Stimulated activated CD8-positive, alpha-beta memory T cell treated with anti-CD3 and anti-CD28 coated beads, Interleukin-4, amount 100 ng/mL, for 4 hours (primary cell): ENCODE measurements at places on chromosomes 6 and 20.

- no peak for DNase-seq
These were observed 56.6 kb downstream of the PHF20 start for GRCh38 chr20:35828434-35828833.

DNA sequence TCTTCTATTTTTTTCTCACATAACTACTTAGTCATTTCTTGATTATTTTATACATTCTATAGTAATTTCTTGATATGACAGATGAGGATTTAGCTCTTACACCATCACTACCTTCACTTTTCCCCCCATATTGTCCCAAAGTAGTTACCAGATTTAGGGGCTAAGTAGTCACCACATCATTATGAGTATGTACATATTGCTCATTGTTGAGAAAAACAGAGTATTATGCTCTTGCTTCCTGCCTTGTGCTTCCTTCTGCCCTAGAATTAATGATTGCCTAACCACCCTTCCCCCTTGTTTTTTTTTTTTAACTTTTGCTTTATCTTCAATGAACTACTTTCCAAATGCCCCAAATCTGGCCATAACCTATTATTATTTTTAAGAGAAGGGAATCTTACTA lies 6.8 kb upstream of the HLA-B start:
- no peak for DNase-seq

DNA sequence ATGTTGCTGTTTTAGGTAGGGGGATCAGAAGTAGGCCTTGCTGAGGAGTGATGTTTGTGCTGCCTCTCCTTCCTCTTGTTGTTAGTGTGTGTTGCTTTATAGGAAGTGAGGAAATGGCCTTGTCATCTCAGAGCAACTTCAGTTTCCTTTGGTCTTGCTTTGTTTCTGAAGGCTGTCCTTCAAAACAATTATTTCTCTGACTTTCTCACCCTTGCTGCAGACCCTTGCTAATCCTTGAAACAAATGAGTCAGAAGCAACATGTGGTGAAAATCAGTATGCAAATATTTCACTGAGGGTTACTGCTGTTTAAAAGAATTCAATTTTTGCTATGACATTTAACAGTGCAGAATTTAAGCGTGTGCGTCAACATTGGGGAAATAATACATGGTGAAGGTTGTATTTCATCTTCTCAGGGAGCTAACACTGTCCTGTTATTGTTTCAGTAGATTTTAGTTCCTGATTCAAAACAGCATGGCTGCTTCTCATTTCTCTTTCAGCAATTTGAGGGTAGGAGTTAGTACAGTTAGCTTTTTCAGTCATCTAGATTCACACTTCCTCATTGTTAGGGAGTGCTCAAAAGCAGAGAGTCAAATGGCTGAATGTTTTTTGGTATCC lies 13.8 kb downstream of the RNF144B start:
- DNase-seq, result no peak

DNA sequence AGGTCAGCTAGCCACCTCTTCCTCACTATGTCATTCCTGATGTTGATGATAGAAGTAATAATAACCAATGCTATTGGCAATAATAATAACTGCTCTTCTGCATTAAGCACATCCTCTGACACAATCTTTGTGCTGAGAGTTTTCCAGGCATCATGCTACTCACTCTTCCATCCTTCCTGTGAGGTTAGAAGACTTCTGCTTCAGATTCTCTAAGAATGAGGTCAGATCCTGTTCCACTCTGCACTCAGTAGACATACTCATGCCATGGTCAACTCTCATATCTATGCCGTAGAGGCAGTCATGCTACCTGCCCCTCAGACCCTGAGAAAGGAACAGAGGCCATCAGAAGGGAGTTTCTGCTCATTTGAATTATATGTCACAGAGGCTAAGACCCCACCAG lies 98.1 kb upstream of the TOP1 start:
- DNase-seq, result no peak

- no peak for DNase-seq
These were observed 89.4 kb downstream of the PLG start for GRCh38 chr6:160791459-160791858.

DNA sequence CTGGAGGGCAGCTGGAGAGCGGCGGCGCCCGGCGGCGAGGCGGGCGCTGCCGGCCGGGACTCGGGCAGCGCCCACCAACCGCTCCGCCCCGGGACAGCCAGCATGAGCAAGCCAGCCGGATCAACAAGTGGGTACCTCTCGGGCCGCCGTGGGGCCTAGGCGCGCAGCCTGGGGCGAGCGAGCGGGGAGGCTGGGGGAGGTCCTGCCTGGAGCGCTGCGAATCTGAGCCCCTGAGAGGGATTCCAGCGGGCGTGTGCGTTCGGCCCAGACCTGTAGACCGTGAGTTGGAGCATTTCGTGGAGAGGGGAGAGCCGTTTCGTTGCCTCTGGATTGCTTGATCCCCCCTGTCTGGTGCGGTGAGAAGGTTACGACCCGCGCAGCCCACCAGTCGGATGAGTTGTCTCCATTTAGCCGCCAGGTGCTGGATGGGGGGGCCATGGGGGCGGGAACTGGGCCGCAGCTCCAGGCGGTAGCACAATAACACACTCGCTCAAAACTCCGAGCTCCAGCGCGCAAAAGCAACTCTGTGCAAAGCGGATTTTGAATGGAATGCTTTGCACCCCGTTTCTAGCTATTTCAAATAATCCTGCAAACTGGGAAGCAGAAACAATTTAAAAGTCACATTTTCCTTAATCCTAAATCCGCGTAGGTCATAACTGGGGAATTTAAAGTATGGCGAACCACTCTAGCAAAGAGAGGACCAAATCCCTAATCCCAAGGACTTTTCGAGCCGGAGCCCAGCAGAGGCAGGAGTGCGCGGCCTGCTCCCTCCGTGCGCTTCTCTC lies 1.0 kb downstream of the NR2E1 start:
- DNase-seq, result no peak

DNA sequence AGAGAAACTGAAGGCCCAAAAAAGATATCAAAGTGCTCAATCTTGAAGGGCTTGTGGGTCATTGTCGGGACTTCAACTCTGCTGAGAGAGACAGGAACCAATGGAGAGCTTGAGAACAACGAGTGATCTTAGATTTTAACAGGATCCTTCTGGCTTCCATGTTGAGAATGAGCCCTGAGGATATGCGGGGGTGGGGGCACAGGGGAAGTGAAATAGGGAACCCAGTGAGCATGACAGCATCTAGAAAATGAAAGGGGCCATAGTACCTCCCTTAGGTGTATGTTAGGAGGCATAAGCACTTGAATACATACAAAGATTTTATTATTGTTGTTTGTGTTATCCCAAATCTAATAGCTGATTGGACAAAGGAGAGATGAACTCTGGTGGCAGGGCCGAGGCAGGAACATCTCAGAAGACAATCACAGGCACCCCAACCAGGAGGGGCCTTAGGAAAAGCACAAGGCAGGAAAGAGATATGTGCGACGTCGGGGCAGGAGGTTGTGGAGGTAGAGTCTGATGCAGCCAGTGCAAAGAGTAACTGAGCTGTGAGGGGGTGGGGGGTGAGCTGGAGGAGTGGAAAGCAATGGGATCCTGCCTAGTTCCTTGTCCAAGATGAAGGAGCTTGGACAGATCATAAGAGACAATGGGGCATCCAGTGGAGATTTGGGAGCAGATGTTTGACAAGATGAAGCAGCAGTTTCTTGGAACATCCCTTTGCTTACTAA lies 10.4 kb downstream of the TGM6 start:
- no peak for DNase-seq

- DNase-seq, result no peak
These were observed 7.0 kb downstream of the MICAL1 start for GRCh38 chr6:109448615-109449014.

- DNase-seq, result no peak
These were observed 696 bp upstream of the SIRPA start for GRCh38 chr20:1894471-1894950.

GRCh38 chr6:141550471-141550870 lies 582.3 kb upstream of the GJE1 start:
- DNase-seq, result no peak

GRCh38 chr20:47789081-47789763 lies 3.9 kb upstream of the SULF2 start:
- no peak for DNase-seq

- no peak for DNase-seq
These were observed 54.9 kb downstream of the LY86 start for GRCh38 chr6:6643398-6643797.

GRCh38 chr6:15876406-15876805 lies 213.6 kb upstream of the DTNBP1 start:
- no peak for DNase-seq

DNA sequence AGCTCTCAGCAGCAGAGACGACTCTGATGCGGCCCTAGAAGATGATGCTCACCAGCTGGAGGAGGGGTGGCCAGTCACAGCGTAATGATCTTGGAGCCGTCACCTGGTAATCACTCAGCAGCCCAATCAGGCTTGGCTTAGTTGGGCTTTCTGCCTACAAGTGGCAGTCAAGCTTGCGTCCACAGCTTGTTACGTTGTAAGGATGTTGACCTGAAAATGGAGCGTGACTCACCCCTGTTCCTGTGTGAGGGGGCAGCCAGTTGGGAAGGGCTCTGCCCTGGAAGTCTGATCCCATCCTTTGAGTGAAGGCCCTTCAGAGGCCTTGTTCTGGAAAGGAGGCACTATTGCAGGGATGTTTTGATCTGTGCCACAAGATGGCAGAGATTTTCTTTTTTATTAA lies 49.8 kb downstream of the SPATA2 start:
- no peak for DNase-seq

DNA sequence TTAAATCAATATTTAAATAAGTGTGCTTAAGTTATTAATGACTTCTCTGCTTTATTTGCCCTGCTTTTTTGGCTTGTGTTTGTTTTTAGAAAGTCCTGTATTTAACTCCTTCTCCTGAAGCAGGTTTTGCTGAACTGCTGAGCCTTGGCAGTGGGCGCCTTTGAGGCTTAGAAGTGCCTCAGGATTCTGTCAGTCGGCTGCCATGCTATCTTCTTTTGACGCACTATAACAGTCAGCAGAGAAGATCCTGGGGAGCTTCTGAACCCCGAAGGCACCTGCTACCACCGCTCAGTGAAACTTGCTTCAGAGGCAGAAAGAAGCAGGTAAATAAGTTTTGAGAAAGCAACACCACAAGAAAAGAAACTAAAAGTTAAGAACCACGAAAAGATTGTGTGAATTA lies 22.4 kb downstream of the PCMT1 start:
- DNase-seq, result no peak

GRCh38 chr6:11346516-11346915 lies 114.0 kb upstream of the NEDD9 start:
- DNase-seq, result no peak

GRCh38 chr20:63382551-63383300 lies 21.6 kb upstream of the CHRNA4 start:
- no peak for DNase-seq

DNA sequence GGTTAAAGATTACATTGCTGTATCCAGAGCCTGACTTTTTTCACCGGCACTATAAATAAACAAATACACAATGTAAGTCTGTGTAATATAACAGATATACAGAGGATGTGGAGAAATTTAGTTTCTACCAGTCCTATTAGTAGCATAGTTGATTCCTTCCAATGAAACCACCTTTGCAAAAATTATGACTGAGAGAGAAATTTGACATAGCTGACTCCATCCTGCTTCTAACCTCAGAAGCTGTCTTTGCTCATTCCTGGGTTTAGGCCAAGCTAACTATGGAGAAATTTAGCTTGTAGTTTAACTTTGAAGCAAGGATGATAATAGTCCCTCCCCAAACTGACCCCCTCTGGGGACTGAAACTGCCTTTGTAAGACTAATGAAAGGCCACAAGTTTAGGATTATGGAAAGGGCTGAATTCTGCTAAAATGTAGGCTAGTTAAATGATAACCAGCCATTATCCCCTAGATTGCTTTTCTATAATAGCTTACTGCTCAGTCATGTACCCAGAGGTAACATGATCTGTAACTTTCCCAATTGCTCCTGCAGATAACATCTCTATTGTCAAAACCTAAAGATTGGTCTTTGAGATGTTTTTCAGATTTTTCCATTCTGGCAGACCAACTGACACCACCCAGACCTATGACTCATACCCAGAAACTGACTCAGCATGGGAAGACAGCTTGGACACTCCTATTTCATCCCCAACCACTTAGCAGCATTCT lies 172.8 kb upstream of the ARG1 start:
- DNase-seq, result no peak

GRCh38 chr6:46490425-46491200 lies 636 bp downstream of the RCAN2 start:
- DNase-seq, result no peak

DNA sequence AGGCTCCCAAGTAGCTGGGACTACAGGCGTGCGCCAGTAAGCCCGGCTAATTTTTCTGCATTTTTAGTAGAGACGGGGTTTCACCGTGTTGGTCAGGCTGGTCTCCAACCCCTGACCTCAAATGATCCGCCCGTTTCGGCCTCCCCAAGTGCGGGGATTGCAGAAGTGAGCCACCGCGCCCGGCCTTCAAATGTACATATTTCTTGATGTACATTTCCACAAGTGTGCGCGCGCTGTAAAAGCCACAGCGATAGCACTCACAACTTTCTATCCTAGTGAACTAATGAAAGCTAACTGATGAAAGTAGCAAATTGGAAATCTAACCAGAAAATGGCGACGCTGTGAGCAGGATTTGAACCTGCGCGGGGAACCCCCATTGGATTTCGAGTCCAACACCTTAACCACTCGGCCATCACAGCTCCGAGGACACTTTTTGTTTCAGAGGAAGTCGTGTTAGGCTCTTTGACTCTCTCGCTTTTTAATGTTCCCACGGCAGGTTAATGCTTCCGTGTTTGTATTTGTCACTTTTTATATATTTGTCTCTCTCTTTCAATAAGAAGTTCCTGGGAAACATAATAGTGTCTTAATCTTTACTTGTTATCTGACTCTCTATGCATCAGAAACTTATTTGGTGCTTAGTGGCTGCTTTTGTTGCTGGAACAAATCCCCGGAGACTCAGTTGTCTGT lies 199.4 kb upstream of the ZNF184 start:
- DNase-seq, result no peak

GRCh38 chr6:44742828-44743372 lies 355.4 kb downstream of the CDC5L start:
- no peak for DNase-seq

- DNase-seq, result no peak
These were observed 568.7 kb upstream of the NOX3 start for GRCh38 chr6:156024339-156024738.

DNA sequence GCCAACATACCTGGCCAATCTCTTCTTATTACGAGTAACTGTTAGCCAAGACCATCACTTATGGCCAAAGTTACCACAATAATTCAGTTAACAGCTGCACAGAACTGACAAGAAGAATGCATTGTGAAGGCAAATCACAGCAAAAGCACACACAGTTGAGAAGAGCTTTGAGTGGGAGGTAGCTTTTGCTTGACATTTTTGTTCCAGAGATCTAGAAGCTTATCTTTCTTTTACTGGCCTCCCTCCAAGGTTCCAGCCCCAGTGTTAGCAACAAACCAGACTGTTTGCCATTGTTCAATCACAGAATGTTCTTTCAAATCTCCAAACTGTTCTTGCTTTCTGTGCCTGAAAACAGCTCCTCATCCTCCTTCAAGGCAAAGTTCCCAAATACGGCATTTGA lies 35.9 kb upstream of the IRAK1BP1 start:
- no peak for DNase-seq

DNA sequence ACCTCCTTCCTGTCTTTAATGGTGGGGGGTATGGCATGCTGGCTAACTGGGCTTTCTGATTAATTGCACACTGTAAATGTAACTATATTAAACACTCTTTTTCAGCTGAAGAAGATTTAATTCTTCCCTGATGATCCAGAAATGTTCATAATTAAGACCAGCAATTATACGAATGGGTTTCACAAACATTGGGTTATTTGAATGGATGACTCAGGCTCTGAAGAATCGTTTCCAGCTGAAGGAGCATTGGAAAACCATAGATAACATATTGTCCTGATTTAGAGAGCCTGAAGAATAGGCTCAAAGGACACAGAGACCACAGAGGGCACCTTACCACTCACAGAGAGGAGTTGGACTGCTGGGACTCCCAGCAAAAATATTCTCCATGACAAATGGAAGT lies 130.7 kb upstream of the SSTR4 start:
- DNase-seq, result no peak
